ENCODE measurements at places on chromosomes 3 and 15. TPM values are rescaled to one million over a fixed set of nuclear protein-coding genes. Genes with fewer than 3 reads are reported as not detected.

The LIPC gene
- 0.82 TPM for polyA plus RNA-seq

The SOX14 gene
- not detected for polyA plus RNA-seq

The IL17RC gene
- polyA plus RNA-seq: 17.3 TPM

The TGM4 gene
- 0.12 TPM for polyA plus RNA-seq

The PEX5L gene
- polyA plus RNA-seq: 0.48 TPM

The ZNF710 gene
- 3.8 TPM for polyA plus RNA-seq

DNA sequence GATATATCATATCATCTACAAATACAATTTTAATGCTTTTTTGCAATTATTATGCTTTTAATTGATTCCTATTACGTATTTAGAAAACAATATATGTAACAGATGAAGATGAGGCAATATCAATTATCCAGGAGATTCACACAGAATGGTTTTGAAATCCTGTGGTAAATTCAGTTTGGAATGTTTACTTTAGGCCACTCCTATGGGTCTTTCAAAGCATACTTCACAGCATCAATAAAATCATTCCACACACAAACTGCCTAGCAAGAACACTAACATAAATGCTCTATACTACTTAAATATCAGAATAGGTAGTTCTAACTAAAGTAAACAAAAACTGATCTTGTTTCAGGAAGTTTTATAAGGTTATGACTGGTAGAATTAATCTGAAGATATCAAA is 90.5 kb downstream of the FAM227B start:
- DNase-seq: no peak

GRCh38 chr3:9013782-9014563 is 50.7 kb upstream of the RAD18 start:
- no peak for DNase-seq

DNA sequence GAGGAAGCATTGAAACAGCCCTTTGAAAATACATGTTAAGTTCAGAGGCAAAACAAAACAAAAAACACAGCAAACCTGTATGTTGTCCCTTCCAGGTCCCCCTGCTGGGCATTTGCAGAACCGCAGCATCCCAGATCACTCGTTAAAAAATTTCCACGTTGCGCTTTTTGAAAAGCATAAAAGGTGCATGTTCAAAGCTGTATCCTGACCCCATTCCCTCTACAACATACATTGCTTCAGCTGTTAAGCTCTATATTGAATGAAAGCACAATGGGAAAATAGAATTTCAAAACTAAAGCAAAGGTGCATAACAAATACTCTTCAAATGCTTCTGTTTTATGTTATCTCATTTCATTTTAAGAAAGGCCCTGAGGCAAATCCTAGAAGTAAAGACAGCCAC is 328.3 kb downstream of the THSD4 start:
- no peak for DNase-seq

GRCh38 chr3:152444029-152444641 is 175.4 kb downstream of the MBNL1 start:
- DNase-seq: peak; percentile 36

- DNase-seq: no peak
These were observed 156.9 kb downstream of the SUCNR1 start for GRCh38 chr3:152030320-152030719.

GRCh38 chr3:178676942-178677790 is 140.9 kb downstream of the KCNMB2 start:
- no peak for DNase-seq

- DNase-seq: no peak
These were observed 1129.6 kb downstream of the OTOL1 start for GRCh38 chr3:162626172-162626571.

GRCh38 chr3:89017531-89017930 is 89.9 kb upstream of the EPHA3 start:
- DNase-seq: no peak

GRCh38 chr3:24972491-24972890 is 455.6 kb upstream of the RARB start:
- no peak for DNase-seq

DNA sequence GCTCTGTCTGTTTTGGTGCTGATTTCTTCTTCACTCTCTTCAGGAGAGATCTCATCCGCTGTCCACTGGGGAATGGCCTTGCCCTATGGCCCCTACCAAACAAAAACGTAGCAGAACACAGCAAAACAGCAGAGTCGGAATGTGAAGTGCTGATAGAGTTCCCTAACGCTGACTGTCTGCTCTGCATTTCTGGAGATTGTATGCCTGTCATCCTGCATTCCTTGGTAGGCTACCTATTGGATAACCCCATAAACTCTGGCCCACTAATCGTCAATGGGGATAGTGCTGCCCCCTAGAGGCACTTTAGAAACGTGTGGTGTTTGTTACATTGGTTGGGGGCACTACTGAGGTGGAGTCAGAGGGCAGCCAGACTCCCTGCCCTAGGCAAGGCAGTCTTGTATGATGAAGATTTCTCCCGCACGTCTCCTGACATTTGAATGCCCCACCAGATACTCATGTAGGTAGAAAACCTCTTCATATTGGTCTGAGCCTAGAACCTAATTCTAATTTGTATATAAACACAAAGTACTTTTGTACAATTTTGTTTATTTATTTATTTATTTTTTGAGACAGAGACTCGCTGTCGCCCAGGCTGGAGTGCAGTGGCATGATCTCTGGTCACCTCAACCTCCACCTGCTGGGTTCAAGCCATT is 15.6 kb upstream of the MAGEF1 start:
- DNase-seq: no peak

All from AG04450 (cell line).